ENCODE measurements at places on chromosomes 5 and 9.
A peak's percentile ranks its signal among the peaks of the same experiment; 100 is the strongest.

GRCh38 chr5:159362220-159362619 lies 31.9 kb upstream of the IL12B start:
- peak; percentile 10 for DNase-seq

- DNase-seq, result no peak
These were observed 122.4 kb downstream of the BASP1 start for GRCh38 chr5:17339841-17340240.

DNA sequence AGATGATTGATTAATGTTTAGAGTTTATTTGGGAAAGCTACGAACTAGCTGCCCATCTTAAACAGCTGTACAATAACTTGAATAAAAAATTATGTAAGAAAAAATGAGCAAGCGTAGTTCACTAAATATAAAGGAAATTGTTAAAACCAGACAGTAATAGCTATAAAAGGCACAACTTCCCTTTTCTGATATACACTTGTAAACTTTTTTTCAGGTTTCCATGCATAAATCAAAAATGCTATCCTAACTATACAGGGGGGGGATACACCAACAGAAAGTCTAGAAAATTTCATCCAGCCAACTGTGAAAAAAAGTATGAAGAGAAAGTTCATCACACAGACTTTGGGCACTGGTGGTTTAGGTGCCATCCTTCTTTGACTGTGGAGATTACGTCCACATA lies 122.3 kb downstream of the NR3C1 start:
- DNase-seq, result no peak

GRCh38 chr9:99024959-99025358 lies 80.0 kb upstream of the TGFBR1 start:
- no peak for DNase-seq

- no peak for DNase-seq
These were observed 23.0 kb downstream of the SEMA4D start for GRCh38 chr9:89474939-89475338.

- peak; percentile 74 for DNase-seq
These were observed 60.4 kb upstream of the CAST start for GRCh38 chr5:96601715-96602244.

GRCh38 chr9:9752722-9753121 lies 860.1 kb downstream of the PTPRD start:
- no peak for DNase-seq

DNA sequence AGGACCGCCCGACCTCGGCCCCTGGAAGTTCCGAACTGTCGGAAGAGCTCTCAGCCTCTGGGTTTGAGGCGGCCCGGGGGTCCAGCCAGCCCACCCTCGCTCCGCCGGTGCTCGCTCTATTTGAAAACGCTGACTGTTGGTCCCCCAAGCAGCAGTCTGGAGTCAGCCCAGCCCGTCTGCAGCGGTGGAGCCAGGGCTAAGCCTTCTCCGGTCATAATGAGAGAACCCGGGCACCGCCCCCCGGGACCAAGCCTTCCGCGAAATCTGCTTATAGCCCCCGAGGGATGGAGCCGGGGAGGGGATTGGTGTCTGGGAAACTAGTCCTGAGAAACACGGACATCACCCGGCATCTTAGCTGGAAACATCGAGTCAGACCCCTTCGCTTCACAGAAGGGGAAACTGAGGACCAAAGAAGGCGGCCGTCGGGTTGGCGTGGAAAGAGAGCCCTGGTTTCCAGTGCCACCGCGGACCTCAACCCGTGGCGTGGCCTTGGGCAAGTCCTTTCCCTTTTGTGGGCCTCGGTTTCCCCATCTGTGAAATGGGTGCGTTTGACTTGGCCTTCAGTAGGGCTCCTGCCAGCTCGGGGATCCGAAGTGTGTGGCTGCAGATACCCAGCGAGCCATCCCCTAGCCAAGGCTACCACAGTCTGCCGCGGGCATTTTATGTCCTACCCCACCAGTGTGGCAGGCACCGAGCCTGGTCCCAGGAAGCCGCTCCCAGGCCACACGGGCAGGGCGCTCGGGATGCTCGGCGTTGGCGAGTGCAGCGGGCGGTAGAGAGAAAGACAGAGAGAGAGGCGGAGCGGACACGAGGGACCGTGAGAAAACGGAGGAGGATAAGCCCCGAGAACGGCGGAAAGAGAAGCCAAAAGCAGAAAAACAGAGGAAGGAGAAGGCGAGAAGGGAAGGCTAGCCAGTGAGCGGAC lies 857 bp downstream of the ADAM19 start:
- no peak for DNase-seq

DNA sequence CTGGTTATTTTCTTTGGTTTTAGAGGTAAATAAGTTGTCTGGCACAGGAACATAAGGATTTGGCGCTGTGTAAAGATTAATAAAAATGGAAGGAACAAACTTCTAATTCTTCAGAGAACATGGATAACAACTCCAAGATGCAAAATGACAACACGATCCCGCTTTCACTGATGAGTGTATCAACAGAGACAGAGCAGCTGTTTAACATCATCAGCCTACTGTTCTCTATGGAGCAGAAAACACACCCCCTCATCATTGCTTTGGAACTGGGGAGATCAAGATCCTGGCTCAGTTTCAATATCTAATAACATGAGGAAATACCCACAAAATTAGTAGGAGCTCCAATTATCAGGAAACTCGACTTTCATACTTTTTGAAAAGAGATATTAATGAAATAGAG lies 8.3 kb upstream of the GAS1 start:
- no peak for DNase-seq

DNA sequence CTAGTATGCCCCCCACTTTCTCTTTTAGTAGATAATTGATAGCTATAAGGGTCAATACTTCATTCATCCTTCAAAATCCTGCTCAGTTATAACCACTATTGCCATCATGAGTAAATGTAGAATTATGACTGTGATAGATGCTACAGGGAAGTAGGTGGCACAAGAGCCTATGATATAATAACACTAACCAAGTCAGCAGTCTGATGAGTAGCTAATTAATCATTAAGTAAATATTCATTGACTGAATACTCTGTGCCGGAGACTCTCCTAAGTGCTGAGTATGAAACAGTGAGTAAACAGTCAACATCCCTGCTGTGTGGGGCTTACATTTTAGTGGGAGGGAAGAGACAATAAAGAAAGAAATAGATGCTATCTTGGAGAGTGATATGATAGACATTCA lies 430.3 kb upstream of the ZNF462 start:
- no peak for DNase-seq

GRCh38 chr5:153400931-153401330 lies 89.5 kb upstream of the GRIA1 start:
- no peak for DNase-seq

DNA sequence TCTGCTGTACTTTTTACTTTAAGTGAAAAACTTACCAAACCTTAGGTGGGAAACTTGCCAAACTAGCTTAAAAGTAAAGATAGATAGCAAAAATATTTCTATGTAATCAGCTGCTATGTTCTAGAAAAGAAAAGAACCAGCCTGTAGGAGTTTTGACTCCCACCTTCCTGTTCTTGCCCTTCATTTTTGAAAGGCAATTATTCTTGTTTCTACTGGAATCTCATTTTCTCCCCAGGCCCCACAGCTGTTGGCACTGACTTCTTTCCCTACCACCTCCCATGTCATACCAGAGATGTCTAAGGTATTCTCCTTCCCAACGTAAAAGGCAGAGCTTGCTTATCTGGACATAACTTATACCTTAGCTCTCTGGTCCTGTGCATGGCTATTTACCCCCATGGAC lies 389.7 kb downstream of the ARHGEF28 start:
- DNase-seq, result no peak

DNA sequence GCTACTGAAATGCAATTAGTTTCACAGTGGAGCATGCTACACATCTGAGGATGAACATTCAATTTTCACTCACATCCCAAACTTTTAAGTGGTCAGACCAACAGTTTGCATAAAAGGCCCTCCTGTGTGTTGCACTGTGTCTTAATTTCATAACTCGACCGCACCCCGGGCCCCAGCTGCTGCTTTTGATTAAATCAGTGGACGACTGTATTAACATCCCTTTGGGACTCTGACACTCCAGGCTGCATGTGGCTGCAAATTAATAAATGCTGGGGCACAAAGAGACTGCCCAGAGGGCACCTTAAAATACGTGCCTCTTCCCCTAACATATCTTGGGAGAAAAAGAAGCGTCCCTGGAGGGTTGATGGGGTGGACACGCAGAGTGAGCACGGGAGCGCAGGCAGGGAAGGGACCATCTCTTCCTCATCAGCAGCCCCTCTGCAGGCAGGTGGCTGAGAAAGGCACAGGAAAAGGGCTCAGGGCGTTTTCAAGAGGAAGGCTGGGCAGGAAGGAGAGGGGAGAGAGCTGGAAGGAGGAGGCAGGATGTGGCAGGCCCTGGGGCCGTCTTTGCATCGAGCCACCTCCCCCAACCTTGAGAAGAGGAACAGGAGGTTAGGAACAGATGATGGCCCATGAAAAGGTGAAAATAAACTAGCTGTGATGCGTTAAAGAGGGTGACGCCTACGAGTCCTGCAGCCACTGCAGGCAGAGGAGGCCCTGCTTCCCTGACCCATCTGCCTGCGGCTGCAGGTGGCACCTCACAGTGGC lies 18.6 kb downstream of the MED10 start:
- DNase-seq, result no peak

DNA sequence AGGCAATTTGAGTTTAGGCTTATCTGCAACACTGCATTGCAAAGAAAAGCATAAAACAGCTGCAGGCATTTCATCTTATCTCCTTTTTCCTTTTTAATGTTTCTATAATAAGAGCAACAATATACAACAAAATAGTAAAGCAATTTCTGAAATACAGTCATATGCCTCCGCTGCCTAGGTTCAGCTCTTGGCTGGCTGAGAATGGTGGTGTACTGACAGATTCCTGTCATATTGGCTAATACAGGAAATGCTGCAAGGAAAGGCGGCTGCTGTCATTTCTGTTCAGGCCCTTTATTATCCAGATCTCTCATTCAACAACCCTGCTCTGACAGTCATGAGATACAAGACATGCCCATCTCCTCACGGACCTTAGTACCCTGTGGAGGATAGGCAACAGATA lies 677.0 kb downstream of the TAF11L14 start:
- no peak for DNase-seq

- no peak for DNase-seq
These were observed 54.7 kb downstream of the SLC38A9 start for GRCh38 chr5:55657443-55657842.

DNA sequence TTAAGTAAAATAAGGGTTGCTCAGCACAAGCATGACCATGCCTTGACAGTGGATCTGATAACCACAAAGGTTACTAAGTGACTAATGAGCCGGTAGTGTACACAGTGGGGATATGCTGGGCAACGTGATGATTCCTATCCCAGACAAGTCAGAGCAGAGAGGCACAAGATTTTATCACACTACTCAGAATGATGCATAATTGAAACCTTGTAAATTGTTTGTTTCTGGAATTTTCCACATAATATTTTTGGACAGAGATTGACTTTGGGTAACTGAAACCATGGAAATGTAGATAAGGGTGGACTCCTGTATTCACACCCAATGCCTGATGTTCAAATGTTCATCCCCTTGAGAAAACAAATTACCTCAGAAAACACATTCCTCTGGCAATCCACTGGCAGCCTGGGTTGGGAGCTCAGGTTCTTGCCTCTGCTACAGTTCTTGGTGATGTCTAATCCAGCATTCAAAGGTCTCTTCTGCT lies 16.2 kb upstream of the ERAP1 start:
- DNase-seq, result peak; percentile 16
